GDM1 (cell line): ENCODE measurements at places on chromosomes 3 and 15.

DNA sequence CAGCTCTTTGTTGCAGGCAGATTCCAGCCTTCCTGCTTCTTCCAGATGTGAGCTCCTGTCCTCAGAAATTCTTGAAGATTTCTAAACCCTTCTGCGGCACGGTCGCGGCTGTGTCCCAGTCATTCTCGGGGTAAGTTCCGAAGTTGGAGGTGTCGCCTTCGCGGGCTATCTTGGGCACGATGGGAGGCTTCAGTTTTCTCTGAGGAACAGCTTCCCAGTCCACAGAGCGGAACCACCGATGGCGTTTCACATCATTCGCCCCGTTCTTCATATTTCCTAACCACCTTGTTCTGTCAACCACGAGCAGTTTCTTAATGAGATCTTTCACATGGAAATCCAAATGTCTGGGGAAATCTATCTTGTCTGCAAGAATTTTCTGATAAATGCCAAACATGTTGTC, 24.7 kb upstream of the CERS3 start:
- no peak for DNase-seq

- DNase-seq: no peak
Observed at GRCh38 chr3:135806317-135806716, 159.2 kb upstream of the PPP2R3A start.

DNA sequence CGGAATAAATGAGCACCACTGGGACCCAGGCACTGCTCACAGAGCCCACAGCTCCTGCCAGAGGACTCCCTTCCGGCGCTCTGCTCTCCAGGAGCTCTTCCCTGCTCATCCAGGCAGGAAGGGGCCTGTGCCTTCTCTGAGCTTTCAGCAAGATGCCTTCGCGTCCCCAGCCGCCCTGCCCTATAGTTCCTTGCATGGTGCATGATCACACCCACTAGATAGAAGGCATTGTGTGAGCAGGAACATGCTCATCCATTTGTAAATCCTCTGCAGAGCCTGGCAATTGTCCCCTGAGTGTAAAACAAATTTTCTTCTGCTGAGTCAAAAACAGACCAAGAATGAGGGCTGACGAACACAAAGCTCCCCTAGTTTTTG, 181.6 kb downstream of the MEGF11 start:
- no peak for DNase-seq

DNA sequence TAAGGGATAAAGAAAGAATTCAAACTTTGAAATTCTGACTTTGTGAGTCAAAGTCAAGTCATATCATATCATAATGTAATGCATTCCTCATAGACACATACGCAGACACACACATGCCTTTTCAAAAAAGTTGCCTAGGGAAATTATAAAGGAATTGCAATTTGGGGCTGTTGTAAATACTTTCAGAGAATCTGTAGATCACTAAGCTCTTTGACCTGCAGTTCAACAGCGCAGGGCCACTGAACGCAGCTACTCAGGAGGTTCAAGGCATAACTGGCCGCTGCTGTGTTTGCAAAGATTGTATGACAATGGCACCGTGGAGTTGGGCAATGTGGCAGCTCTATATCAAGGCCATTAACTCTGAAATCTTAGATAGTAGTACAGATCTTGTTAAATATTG, 188.4 kb upstream of the THRB start:
- no peak for DNase-seq

DNA sequence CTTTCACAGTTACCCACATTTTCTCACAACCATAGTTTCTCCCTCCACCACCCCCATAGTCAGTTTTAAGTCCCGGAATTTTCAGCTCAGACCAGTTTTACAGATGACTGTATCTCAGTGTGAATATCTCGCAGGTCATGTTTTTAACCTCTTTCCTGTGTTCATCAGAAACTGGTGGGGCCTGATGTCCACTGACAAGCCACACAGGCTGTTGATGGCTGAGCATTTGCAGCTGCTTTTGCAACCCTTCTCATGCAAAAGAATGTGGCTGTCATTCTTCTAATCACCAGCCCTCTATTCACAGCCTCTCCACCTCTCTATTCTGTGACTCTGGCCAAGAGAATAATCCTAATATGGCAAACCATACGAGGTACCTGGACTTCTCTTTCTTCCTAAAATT, 8.5 kb downstream of the GYG1 start:
- no peak for DNase-seq

DNA sequence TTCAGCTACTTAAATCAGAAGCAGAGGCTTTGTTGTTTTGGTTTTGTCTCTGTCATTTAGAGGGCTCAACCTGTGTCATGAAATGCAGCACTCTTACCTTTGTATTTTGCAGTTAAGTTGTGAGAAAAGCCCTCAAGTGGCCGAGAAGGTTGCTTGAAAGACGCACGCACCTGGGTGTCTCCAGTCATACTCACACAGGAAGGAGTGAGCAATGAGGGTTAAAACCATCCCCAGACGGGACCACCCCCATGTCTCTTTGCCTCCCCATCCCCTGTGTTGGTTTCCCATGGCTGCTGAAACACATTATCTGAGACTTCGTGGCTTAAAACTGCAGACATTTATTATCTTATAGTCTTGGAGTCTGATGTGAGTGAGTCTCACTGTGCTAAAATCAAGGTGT, 376.1 kb upstream of the CFAP20DC start:
- DNase-seq: no peak

- no peak for DNase-seq
Observed at GRCh38 chr3:108818404-108818803, 4.2 kb upstream of the TRAT1 start.

DNA sequence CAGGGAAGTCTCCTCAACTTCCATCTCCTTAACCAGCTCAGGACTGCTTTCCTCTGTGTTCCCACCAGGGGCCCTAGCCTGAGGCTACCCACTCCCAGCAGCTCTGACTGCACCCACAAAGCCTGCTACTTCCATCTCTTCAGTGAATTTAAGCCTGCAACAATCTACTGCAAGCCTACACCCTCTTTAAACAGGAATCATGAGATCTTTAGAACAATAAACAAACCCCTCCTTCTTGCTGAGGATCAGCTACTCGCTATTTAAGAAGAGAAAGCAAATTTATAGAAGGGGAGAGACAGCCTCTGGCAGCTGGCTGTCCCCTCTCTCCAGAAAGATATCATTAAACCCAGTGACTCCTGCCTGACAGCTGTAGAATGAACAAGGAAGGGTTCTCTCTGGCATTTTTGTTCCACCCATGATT, 51.9 kb downstream of the ARHGAP31 start:
- no peak for DNase-seq

DNA sequence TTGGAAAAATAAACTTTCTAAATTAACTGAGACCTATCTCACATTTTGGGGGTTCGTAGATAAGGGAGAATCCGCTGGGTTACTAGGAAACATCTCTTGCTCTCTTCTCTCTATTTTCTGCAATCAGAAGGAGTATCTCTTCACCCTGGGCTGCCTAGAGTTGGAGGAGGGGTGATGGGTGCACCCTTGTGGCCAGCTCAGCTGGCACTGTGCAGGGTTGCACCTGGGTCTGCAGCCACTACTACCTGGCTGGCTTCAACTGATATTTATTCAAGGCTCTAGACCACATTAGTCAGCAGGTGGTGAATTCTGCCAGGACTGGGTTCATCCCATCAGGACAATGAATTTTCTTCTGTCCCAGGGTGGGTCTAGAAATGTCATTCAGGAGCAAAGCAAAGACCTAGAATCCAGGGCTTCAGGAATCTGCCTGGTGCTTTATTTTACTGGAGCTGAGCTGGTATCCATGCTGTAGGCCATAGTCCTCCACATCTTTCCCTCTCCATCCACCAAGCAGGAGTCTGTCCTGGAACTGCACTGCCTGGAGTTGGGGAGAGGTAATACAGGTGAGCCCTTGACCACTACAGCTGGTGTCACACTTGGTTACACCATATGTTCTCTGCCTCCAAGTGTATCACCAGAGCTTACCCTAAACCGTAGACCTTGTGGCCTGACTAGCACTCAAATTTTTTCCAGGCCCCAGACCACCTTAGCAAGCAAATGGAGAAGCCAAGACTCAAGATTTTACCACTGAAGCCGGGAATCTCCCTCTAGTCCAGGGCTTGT, 14.0 kb downstream of the OR5K4 start:
- DNase-seq: no peak
